Tibial nerve (tissue), 4 donors: ENCODE measurements at places on chromosomes 5 and 9. TPM values are rescaled to one million over a fixed set of nuclear protein-coding genes. Genes with fewer than 3 reads are reported as not detected.

DNA sequence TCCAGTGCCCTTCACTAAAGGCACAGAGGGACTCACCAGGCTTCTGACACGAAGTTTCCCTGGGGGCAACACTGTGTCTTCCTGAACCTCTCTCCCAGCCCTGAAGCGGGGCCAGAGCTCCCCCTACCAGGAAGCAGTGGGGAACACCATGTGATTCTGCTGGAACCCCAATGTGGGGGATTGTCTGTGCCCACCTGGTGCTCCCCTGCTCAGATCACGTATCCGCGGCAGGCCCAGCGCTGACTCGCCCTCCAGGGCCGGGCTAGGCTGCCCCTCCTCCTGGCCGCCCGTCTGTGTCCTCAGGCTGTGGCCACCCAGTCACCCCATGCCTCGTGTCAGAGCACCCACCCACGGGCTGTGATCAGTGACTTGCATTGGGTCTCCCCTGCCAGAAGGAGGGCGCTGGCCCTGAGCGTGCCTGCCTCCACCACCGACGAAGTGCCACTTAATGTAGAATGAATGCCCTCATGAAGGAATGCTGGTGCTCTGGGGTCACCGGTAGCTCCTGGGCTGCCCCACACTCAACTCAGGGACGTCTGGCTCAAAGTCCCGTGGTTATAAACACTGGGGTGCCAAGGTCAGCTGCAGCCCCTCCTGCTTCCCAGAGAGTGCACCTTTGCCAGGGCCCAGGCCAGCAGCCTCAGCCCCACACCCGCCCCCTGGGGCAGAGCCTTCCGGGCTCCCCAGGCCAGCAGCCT, 22.1 kb downstream of the SARDH start:
- no peak for DNase-seq

- peak; percentile 49 for DNase-seq
Observed at GRCh38 chr5:74640954-74641734, 616 bp upstream of the ENC1 start.

The F2RL1 gene
- not detected for total RNA-seq

The ACOT12 gene
- not detected for total RNA-seq

The LCN10 gene
- total RNA-seq: 26.1 TPM
